ENCODE measurements at places on chromosomes 13 and 19. TPM values are rescaled to one million over a fixed set of nuclear protein-coding genes. Genes with fewer than 3 reads are reported as not detected.

Gene SLC15A1
- total RNA-seq = 0.07 TPM

Gene SIGLEC14
- not detected for total RNA-seq

Gene COX6B2
- total RNA-seq = not detected

Gene CFD
- 0.49 TPM for total RNA-seq

Gene GGACT
- total RNA-seq = 2.3 TPM

Gene RAVER1
- total RNA-seq = 10.3 TPM

Gene ICAM1
- 42.0 TPM for total RNA-seq

Gene CPB2
- not detected for total RNA-seq

Gene TGFBR3L
- 0.73 TPM for total RNA-seq

Gene CYP2A7
- total RNA-seq = not detected

Gene PTPRS
- 11.9 TPM for total RNA-seq

Gene SULT2A1
- not detected for total RNA-seq

Gene ZNF554
- 3.2 TPM for total RNA-seq

Gene ZNF439
- 4.5 TPM for total RNA-seq

Gene ZNF100
- total RNA-seq = 6.5 TPM

Gene MEIOSIN
- not detected for total RNA-seq

Gene RNF17
- not detected for total RNA-seq

Gene MATK
- total RNA-seq = under 0.01 TPM

Gene TUBB4A
- 0.26 TPM for total RNA-seq

Gene VSTM2B
- total RNA-seq = not detected

Gene S1PR5
- total RNA-seq = not detected

Gene ZNF541
- total RNA-seq = not detected

Gene ZNF69
- total RNA-seq = 11.1 TPM

Gene CPAMD8
- 0.28 TPM for total RNA-seq

Gene DPF1
- total RNA-seq = 1.3 TPM

Gene TEX101
- not detected for total RNA-seq

Gene YIF1B
- total RNA-seq = 78.7 TPM

Gene PSMD8
- 316 TPM for total RNA-seq

Gene SLC5A5
- total RNA-seq = not detected

Gene TNFSF13B
- 0.66 TPM for total RNA-seq

Gene PEX11G
- total RNA-seq = 0.46 TPM

Gene GJB6
- total RNA-seq = not detected

Gene SOX1
- not detected for total RNA-seq

Gene IGFL2
- total RNA-seq = not detected

Data from pulmonary artery endothelial cell (primary cell).